GM13977 (cell line): ENCODE measurements at places on chromosomes 5 and 9.

DNA sequence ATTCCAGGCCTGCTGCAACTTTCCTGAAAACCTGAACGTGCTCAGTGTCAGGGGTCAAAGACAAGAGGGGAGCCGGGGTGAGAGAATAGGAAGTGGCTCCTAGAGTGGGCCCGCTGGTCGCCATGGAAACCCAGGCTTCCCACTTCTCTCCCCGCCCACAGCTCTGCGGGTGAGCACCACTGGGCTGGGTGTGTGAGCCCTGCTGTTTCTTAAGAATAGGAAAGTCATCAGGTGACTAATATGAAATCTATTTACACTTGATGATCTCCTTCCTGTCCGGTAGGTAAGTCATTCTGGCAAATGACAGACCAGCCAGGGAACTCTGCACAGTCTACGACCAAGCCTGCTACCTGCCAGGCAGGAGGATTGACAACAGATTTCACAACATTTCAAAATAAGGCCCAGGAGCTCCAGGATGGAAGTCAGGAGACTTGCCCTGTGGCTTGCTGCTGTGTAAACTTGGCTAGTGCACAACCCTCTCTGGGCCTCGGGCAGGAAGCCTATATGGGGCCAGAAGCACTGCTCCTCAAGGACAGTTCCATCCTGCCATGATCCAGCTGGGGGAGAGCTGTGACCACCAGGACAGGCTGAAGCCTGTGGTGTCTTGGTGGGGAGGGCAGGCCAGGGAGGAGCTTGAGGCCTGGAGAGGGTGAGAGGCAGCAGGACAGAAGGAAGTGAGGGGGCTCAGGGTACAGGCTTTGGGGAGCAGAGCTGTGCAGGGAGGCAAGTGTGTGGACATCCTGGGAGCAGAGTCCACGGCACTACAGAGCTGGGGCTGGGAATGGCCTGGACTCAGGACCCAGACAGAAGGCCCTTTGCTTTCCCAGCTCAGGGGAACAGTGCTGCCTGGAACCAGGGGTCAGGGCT is 60.6 kb downstream of the SHB start:
- DNase-seq, result peak; percentile 63

DNA sequence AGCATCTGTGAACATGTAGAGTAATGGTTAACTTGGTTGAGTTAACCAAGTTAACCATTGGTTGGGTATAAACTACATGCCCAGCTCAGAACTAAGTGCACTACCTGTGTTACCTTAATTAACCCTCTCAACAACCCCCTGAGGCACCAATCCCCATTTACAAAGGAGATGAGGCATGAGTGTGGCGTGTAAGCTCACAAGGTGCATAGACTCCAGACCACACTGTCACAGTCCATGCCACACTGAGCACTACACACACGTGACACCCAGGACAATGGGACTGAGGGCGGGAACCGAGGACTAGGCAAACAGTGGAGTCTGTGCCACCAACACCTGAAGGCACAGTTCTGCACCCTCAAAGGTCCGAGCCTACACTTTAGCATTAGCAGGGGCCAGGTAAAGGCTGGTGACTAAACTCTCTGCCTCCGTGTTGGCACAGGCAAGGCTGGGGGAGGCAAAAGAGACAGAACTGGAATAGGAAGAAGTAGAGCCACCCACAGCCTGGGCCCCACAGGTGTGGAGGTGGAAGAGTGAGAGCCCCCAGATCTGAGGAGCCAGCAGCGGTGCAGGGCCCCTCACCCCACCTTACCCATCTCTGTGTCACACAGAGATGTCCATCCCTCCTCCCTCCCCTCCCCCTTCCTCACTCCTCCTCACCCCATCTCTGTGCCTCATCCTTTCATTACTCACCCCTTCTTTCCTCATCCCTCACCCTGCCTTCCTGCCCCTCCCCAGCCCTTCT is 2.2 kb upstream of the DNAJB5 start:
- DNase-seq, result no peak

GRCh38 chr5:133309166-133309795 is 257.5 kb downstream of the HSPA4 start:
- DNase-seq, result no peak

- DNase-seq, result no peak
Observed at GRCh38 chr5:1734908-1735289, 64.7 kb downstream of the MRPL36 start.

DNA sequence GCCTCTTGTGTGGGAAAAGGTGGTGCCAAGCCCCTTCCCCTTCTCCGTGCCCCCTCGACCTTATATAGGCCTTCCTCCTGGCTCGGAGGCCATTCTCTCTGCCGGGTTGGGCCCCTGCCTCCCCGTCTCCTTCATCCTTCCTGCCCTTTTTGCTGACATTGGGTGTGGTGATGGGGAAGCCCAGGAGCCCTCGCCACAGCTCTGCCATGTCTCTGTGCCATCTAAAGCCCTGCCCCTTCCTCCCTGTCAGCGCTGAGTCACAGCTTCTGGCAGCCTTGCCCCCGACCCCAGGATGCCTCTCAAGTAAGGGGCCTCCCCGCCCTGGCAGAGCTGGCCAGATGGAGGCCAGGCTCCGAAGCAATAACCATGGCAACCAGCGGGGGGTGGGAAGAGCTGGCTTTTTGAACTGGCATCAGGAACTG is 30.4 kb downstream of the JADE2 start:
- peak; percentile 61 for DNase-seq

GRCh38 chr9:111533099-111533790 is 8.3 kb downstream of the ZNF483 start:
- no peak for DNase-seq

DNA sequence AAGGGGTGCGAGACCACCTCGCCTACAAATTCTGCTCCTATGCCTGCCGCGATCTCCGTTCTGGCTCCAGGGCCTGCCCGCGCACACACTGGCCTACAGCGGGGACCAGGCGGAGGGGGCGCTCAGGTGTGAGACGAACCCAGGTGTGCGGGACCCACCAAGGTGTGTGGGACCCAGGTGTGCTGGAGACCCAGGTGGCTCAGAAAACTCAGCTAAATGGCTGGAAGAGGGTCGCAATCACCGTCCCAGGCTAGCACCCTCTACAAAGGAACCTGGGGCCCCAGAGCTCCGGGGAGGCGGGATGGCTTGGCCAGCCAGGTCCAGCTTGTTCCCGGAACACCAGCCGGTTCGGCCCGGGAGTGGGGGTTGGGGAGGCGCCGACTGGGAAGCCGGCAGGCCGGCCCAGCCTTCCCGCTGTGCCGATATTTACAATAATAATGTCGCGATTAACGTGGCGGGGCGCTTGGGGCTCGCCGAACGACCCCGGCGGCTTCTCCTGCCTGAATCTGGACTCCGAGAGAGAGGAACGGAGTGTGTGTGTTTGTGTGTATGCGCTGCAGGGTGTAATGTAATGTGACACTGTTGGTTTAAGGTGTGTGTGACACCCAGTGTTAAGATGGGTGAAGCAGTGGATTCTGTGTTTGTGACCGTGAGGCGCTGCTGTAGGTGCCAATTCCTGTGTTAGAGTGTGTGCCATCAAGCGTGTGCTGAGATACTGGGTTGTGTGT is 1.4 kb downstream of the PCDH1 start:
- no peak for DNase-seq

GRCh38 chr5:34415559-34416198 is 240.4 kb upstream of the RAI14 start:
- DNase-seq, result peak; percentile 60

DNA sequence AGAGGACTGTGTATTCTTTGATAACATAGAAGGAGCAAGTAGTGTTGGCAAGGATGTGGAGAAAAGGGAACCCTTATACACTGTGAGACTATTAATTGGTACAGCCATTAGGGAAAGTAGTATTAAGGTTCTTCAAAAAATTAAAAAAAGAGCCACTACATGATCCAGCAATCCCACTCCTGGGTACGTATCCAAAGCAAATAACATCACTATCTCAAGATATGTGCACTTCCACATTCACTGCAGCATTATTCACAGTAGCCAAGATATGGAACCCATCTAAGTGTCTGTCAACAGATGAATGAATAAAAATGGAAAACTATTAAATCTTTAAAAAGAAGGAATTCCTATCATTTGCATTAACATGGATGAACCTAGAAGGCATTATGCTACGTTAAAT is 693.2 kb upstream of the RIOK2 start:
- DNase-seq, result no peak

GRCh38 chr9:107281922-107282667 is 984 bp upstream of the RAD23B start:
- DNase-seq, result peak; percentile 19

- no peak for DNase-seq
Observed at GRCh38 chr5:86155796-86156195, 461.9 kb upstream of the COX7C start.

GRCh38 chr5:150783422-150783928 is 4.9 kb downstream of the SMIM3 start:
- peak; percentile 43 for DNase-seq

DNA sequence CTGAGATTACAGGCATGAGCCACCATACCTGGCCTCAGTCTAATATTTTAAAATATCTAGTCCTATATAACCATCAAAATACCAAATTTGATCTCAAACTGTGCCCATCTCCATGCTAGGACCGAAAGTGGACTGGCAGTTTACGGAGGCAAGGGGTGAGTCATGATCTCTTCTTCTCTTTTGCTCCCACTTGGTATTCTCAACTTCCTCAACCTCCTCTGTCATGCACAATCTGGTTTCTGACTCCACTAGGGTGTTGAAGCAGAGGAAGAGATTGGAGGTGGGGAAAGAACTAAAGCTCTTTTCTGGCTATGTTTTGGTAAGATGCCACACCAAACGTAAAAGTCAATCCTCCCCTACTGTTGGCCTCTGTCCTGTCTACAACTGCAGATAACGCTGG is 55.9 kb upstream of the CEMIP2 start:
- no peak for DNase-seq

DNA sequence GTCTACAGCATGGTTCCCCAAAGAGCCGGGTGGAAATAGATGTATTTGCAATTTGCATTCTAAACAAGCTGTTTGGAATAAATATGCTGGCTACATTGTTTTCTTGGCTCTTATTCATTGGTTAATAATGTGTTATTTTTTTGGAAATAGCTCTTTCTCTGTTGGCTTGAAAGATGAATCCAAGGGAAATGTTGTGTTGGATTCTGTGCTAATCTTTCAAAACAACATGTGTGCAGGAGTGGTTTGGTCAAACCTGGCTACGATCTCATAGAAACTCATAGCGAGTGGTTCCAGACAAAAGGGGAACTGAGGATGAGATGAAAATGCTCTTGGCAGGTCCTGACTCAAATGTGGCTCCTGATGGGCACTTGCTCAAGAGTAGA is 63.7 kb upstream of the CXCL14 start:
- no peak for DNase-seq

DNA sequence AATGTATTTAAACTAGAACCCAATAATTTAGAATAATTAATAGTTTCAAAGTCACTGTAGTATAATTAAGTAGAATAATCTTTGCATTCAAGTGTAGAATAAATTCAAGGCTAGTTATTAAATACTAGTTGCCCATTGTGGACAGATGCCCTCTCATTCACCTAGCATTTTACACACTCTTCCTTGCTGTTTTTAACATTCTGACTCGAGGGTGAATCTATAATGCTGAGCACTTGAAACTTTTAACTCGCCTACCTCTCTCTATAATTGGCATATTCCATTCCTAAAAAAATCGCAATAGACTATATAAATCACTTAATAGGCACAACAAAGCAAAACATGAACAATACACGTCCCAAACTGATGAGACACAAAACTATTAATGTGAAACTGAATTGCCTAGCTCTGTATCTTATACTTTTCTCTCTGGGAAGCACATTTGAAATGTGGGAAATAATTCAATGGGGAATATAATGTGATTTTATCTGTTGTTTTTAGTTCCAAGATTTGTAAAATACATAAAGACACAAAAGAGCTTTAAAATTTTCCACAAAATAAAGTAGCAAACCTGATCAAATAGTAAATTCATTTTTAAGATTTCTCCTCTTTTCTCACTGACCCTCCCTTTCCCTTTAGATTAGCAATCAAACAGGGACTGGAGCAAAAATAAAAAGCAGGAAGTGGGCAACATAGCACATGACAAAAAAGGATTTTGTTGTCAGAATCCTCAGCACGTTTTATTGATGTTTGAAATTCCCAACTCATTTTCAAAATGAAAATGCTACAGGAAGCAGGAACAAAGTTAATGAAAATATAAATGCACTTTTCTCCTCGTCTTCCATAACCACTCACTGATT is 295.6 kb downstream of the PDE4D start:
- DNase-seq, result no peak

- DNase-seq, result no peak
Observed at GRCh38 chr9:121765021-121765950, 113.9 kb downstream of the DAB2IP start.
